ENCODE measurements at places on chromosomes 5 and 9. TPM values are rescaled to one million over a fixed set of nuclear protein-coding genes. Genes with fewer than 3 reads are reported as not detected.

DNA sequence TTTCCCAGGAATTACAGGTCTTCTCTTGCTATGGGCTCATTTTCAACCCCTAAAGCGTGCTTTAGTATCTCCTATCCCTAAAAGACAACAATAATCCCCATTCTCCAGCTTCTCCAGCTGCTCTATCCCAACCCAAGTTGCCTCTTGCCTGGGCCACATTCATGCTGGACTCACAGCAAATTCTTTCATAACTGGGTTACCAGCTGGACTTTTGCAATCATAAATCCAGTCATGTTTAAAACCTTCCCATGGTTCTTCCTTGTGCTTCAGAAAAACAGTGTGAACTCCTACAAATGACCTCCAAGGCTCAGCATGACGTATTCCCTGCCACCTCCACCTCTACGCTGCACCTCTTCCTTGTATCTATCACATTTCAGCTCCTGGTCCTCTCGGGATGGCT lies 346.9 kb downstream of the GADD45G start:
- no peak for DNase-seq

GRCh38 chr5:157533011-157533481 lies 42.5 kb downstream of the ADAM19 start:
- DNase-seq: no peak

- no peak for DNase-seq
These were observed at the start of gene GNAQ for GRCh38 chr9:78031444-78031892. TSS of gene GNAQ (minus strand) at chr9:78031811. CDS start at chr9:78031235, 576 bp downstream.

DNA sequence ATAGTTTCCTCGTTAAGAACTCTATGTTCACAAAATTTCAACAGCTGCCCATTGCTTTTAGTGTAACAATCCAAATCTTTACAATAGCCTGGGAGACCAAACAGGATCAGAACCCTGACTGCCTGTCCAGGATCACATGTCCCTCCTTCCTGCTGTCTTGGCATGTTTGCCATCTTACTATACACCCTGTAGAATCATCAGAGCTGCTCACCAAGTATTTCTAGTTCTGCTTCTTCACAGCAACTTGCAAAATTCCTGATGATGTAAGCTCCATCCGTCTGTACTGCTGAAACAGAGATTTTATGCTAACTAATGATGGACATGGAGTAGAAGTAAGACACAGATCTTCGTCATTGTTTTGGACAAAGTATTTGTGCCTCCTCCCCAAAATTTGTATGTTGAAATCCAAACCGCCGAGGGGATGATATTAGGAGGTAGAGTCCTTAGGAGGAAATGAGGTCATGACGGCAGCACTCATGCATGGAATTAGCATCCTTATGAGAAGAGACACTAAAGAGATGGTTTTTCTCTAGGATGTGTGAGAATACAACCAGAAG lies 464.9 kb upstream of the BRINP1 start:
- DNase-seq: no peak

GRCh38 chr5:169875091-169875728 lies 105.1 kb downstream of the INSYN2B start:
- DNase-seq: no peak

GRCh38 chr5:76819851-76820525 lies 1.2 kb downstream of the F2RL1 start:
- no peak for DNase-seq

GRCh38 chr9:109454601-109455155 lies 43.4 kb downstream of the PTPN3 start:
- DNase-seq: no peak

- peak; percentile 98 for DNase-seq
These were observed 89.8 kb upstream of the COL5A1 start for GRCh38 chr9:134551644-134552348.

DNA sequence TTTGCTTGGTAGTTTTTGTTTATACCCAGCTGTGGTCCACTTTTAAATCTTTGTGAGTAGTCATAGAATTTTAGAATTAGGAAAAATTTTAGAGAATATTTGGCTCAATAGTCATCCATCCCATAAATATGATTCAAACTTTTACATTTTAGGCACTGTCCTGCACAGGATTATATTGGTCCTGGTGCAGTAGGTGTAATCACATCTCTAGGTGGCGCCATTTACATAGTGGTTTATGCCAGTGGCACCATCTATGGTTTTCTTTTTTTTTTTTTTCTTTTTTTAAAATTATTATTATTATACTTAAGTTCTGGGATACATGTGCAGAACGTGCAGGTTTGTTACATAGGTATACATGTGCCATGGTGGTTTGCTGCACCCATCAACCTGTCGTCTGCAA lies 260.7 kb upstream of the KCNN2 start:
- DNase-seq: no peak

- no peak for DNase-seq
These were observed 2.1 kb upstream of the TRAF1 start for GRCh38 chr9:120928483-120929228.

DNA sequence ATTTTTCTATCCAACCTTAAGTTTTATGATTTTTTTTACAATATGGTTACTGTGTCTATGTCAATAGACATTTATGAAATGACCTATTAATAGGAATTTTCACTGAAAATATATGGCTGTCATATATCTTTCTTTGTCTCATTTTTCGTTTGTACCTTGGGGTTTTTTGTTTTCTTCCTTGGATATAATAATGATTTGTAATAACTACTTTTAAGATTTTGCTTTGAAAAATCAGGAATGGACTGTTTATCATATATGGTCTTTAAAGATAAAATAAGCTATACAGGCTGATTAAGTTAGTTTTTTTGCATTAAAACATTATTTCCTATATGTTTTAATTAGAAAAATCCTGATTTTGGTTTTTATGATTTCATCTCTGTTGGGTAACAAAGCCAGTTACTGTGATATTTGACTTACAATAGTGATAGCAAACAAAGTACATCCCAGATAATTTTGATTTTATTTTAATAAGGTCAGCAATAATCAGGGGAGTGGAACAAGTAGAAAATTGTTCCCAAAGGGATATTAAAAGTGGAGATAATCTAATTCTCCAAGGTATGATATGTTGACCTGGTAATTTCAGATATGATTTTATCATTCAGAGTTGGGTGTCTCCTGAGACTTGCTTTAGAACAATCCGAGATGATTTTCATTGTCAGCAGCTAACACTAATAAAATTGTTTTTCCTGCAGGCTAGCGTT lies 10.3 kb downstream of the NR4A3 start:
- no peak for DNase-seq

- DNase-seq: no peak
These were observed 205.6 kb downstream of the DENND1A start for GRCh38 chr9:123724211-123724796.

DNA sequence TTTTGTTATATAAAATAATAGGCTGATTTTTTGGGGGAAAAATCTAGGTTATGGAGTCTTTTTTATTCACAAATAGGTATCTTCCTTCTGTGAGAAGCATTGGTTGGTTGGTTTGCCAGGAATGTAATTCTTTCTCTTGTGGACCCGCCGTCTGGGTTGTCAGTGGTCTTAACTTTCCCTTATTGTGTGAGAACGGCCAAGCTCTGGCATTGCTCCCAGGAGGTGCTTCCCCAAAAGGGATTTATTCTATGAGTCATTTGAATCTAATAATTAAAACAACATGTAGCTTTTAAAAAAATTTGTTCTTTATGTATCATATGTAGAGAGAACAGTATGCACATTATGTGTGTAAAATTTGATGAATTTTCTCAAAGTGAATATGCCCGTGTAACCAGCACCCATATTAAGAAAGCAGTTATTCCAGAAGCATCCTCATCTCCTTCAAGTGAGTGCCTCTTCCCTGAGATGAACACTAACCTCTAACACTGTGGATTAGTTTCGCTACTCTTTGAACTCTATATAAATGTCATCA lies 114.4 kb downstream of the MAST4 start:
- no peak for DNase-seq

DNA sequence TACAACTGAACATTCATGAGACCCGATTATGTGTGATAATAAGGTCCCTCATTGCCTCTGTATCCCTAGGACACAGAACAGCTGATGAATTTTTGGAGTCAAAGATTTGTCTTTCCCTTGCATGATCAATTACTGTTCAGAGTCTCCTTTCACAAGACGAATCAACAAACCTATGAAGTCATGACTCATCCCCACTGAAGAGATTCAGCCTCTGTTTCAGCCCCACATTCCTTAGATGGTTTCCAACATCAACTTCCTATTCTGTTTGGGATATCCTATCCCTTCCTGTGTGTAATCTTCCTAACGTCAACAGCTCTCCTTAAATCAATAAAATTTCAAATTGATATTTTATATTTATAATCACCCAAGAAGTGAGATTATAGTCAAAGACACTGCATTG lies 199.0 kb downstream of the DNAH5 start:
- DNase-seq: no peak

DNA sequence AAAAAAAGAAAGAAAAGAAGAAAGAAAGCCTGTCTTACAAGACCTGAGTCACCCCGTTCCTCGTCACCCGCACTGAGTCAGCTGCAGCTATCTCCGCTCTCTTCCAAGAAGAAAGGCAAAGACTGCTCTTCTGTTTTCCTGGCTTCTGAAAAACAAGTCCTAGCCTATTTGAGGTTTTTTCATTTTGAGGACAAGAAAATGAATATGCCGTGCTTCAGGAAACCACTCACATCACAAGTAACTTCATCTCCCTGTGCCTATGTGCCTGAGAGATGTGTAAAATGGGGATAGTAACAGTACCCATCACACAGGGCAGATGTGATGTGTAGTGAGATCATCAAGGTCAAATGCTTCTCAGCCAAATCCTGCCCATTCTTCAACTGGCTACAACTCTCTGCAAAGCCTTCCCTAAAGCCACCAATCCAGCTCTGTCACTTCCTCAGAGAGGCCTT lies 78.4 kb downstream of the GLDC start:
- DNase-seq: no peak

- no peak for DNase-seq
These were observed 153.3 kb downstream of the CARTPT start for GRCh38 chr5:71872311-71872864.

DNA sequence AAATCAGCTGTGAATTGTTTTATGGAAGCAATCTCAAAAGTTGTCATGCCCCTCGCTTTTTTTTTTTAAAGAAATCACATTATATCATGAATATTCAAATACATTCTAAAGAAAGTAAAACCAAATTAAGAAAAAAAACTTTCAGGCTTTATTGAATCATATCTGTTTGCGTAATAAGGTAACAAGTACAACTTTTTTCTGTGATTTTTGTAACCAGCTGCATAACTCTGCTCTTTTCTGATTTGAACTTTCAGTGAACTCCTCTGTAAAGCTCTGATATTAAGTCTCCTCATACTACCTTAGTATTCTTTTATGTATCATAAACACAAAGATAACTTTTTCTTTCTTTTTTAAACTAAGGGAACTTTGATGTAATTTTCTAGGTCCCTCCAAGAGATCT lies 65.3 kb downstream of the CWC27 start:
- DNase-seq: no peak

DNA sequence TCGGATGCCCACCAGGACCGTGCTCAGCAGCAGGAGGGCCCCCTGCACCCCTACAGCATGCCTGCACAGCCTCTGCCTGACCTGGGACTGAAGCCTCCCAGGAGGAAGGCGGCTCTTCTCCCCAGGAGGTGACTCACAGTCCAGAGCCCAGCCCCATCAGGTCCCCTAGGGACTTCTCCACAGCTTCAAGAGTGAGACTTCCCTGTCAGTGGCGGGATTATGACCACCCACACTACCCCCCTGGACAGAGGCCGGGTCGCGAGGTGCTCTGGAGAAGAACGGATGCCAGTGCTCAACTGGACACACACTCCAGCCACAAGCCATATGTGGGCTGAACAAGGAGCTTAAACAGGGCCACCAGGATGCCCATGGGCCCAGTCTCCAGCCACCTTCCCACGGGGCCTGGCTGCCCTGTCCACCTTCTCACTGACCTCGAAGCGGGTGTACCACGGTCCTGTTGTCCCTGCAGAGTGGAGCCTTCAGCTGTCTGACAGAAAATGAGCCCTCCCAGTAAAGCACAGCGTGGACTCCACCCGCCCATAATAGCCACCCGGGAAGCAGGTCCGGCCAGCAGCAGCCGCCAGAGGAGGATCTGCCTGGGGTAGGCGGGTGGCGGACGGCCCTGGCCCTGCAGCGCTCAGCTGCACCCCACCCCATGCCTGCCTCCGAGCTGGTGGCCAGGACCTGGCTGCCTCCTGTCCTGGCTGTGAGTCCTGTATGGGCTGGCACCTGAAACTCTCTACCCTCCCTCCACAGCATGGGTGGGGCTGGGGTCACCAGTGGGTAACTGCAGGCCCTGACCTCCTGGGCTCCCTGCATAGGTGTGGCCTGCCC lies 54.7 kb downstream of the SEMA4D start:
- no peak for DNase-seq

- DNase-seq: no peak
These were observed 229.3 kb downstream of the PCSK1 start for GRCh38 chr5:96203761-96204160.

GRCh38 chr9:121551985-121552753 lies 52.5 kb upstream of the GGTA1 start:
- DNase-seq: no peak

DNA sequence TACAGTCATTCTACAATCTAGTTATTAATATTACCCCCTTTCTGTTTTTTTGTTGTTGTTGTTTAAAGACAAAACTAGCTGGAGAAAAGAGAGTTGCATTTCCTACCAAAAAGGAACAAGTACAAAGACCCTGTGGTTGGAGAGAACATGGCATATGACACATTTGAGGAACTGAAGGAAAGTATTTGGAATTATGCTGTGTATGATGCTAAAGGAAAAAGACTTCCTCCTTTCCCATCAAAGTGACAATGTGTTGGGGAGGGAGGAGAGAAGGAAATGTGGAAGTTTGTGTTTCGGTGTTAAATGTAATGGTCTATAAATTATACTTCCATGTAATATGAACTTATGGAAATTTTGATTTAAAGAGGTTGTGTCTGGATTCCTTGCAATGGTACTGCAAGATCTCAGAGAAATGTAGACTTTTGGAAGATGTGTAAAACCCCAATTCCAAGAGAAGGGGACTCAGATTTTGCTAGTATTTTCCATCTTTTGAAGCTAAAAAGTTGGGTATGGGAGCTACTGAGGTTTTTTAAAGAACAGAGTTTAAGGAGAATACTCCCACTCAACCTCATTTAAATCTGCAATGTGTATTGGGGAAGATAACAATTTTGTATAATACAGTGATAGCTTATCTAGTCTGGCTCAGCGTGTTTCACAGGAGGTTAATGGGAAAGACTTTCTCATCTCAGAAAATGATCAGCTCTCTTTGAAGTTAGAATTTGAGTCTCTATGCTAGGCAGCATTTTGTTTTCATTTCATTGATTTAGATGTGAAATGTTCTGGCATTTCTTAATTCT lies 15.4 kb upstream of the TNFSF8 start:
- no peak for DNase-seq

- no peak for DNase-seq
These were observed 84.3 kb downstream of the GALNT10 start for GRCh38 chr5:154274828-154275185.

- no peak for DNase-seq
These were observed 4.0 kb upstream of the TRAF2 start for GRCh38 chr9:136882109-136882946.

- DNase-seq: no peak
These were observed 42.1 kb upstream of the STXBP1 start for GRCh38 chr9:127569886-127570401.

- no peak for DNase-seq
These were observed 337.7 kb downstream of the FBXL7 start for GRCh38 chr5:15837551-15838289.

The COL15A1 gene
- 7.1 TPM for total RNA-seq

The PCA3 gene
- total RNA-seq: not detected

The TEX48 gene
- not detected for total RNA-seq

The PTPDC1 gene
- total RNA-seq: 14.9 TPM

The RAI14 gene
- 177 TPM for total RNA-seq

The DAB2IP gene
- 36.6 TPM for total RNA-seq

The UGT3A2 gene
- total RNA-seq: not detected

The HAVCR2 gene
- total RNA-seq: not detected

The ZDHHC11 gene
- 4.7 TPM for total RNA-seq
